ENCODE measurements at places on chromosomes 2 and 18. TPM values are rescaled to one million over a fixed set of nuclear protein-coding genes. Genes with fewer than 3 reads are reported as not detected.

GRCh38 chr2:231634412-231634811 lies 41.7 kb downstream of the TEX44 start:
- H3K27me3 ChIP-seq: no peaks in the 10 kb centered on the region
- no peaks in the 10 kb centered on the region for H3K4me1 ChIP-seq
- no peak overlapping the region for H3K4me3 ChIP-seq
- no peak for DNase-seq
- H3K36me3 ChIP-seq: no peaks in the 10 kb centered on the region

The TUBA4B gene
- not detected for total RNA-seq

The RABL2A gene
- total RNA-seq: 11.1 TPM

The XDH gene
- total RNA-seq: 0.08 TPM

The SLC11A1 gene
- 0.11 TPM for total RNA-seq

All from natural killer cell treated with Interleukin-12 subunit alpha and Interleukin-12 subunit beta and Interleukin-15 and Interleukin-18, amount 100 ng/mL, for 72 hours (primary cell).